ENCODE measurements at places on chromosomes 2 and 18. TPM values are rescaled to one million over a fixed set of nuclear protein-coding genes. Genes with fewer than 3 reads are reported as not detected.

DNA sequence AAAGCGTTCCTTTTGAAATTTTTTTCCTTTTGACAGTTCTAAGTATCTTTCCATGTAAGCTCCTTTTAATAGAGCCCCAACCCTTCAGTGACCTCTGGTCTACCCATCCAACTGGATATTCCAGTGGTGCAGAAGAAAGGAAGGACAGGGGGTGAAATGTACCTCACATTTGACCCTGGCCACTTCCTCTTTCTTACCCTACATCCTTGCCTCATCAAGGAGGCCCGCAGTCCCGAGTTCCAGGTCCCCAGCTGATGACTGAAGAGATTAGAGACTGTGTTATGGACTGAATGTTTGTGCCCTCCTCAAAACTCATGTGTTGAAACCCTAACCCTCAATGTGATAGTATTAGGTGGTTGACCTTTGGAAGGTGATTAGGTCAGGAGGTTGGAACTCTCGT, 158.1 kb downstream of the RBM43 start:
- H3K27me3 ChIP-seq = no peaks in the 10 kb centered on the region
- no peaks in the 10 kb centered on the region for H3K36me3 ChIP-seq
- H3K4me3 ChIP-seq = no peak overlapping the region
- no peak for DNase-seq
- no peaks in the 10 kb centered on the region for H3K4me1 ChIP-seq

DNA sequence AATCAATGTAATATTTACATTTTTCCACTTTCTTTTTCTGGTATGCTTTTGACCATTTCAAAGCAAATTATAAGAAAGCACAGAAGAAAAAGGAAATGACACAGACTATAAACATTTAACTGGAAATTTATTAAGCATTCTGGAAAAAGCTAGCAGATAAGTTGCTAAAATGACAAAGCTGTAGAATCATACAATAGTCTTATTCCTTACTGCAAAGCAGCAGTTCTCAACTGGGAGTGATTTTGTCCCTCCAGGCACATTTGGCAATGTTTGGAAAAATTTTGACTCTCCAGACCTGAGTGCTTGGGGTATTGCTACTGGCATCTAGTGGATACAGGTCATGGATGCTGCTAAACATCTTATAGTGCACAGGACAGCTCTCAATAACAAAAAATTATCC, 75.1 kb downstream of the MBD5 start:
- H3K36me3 ChIP-seq = no peaks in the 10 kb centered on the region
- no peak overlapping the region for H3K4me3 ChIP-seq
- H3K4me1 ChIP-seq = no peaks in the 10 kb centered on the region
- no peak for DNase-seq

The DNAH6 gene
- total RNA-seq = 7.1 TPM

The ALK gene
- 2.1 TPM for total RNA-seq
